ENCODE measurements at places on chromosomes 5 and 9. TPM values are rescaled to one million over a fixed set of nuclear protein-coding genes. Genes with fewer than 3 reads are reported as not detected.

- H3K27me3 ChIP-seq = no peaks in the 10 kb centered on the region
- H3K27ac ChIP-seq = peak overlapping the region; percentile 4
- H3K36me3 ChIP-seq = no peaks in the 10 kb centered on the region
- no peak overlapping the region for H3K4me3 ChIP-seq
- peaks cover 2% of the 10 kb centered on the region for H3K4me1 ChIP-seq
Measured at GRCh38 chr5:151745071-151745705, 13.2 kb downstream of the ATOX1 start.

PCDHGC5 gene
- total RNA-seq = 2.8 TPM

PHF24 gene
- 0.88 TPM for total RNA-seq

TOR4A gene
- 10.4 TPM for total RNA-seq

DNA sequence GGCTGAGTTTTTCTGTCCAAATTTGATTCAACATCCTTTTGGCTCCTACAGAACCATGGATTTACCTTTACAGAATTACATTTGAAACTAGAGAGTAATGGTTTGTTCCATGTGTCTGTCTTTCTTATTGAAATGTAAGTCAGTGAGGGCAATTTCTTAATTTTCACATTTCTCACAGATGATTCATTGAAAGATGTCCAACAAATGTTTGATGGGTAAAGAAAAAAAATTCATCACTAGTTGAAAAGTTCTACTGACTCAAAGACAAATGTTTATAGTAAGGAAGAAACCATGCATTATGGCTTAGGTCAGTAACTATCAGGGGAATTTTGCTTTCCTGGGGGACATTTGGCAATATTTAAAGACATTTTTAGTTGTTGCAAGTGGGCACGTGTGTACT, 131.6 kb upstream of the TRPM3 start:
- H3K4me3 ChIP-seq = no peak overlapping the region
- H3K36me3 ChIP-seq = no peaks in the 10 kb centered on the region
- H3K27ac ChIP-seq = no peak overlapping the region
- no peak for DNase-seq

DNA sequence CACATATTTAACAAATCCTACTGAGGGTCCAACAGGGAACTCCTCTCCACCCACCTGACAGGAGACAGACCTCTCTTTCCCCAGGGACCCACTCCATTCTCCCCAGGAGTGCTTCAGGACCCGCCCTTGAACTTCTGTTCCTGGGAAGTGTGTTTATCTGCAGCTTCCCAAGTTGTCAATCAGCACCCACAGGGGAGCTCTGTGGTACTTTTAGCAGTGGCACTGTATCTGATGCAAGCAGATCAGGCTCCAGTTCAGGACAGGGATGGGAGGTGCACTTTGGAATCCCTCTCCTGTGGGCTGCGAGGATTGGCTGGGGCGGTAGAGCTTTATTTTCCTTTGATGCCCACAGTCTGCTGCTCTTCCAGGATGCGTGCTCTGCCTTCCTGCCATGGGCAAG, 8.7 kb downstream of the GALNT10 start:
- no peak overlapping the region for H3K27ac ChIP-seq
- no peak overlapping the region for H3K4me3 ChIP-seq
- no peaks in the 10 kb centered on the region for H3K4me1 ChIP-seq
- no peak for DNase-seq
- no peaks in the 10 kb centered on the region for H3K27me3 ChIP-seq

GRCh38 chr9:38088006-38088925, 19.2 kb upstream of the SHB start:
- peak; percentile 79 for DNase-seq
- no peaks in the 10 kb centered on the region for H3K27me3 ChIP-seq
- H3K4me1 ChIP-seq = no peaks in the 10 kb centered on the region
- H3K4me3 ChIP-seq = no peak overlapping the region
- no peak overlapping the region for H3K27ac ChIP-seq

ADAMTS2 gene
- 24.5 TPM for total RNA-seq

DNA sequence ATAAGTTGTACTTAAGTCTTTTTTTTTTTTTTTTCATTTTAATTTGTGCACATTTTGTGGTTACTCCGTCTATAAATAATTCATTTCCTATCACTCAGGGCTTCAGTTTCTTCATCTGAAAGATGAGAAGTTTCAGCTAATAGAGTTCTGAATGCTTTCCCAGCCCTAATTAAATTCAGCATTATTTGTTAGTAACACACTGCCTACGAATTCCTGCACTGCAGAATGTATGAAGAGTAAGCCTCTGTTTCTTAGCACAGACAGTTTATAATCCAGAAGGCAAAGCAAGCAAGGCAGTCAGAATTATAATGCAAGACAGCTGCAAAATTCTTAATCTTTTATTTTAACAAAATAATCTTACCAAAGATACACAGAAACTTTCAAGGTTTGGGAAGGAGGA, 138.0 kb upstream of the GHR start:
- no peaks in the 10 kb centered on the region for H3K27me3 ChIP-seq
- H3K4me1 ChIP-seq = no peaks in the 10 kb centered on the region
- no peaks in the 10 kb centered on the region for H3K36me3 ChIP-seq

CCNI2 gene
- not detected for total RNA-seq
